ENCODE measurements at places on chromosomes 6 and 20. TPM values are rescaled to one million over a fixed set of nuclear protein-coding genes. Genes with fewer than 3 reads are reported as not detected.

DNA sequence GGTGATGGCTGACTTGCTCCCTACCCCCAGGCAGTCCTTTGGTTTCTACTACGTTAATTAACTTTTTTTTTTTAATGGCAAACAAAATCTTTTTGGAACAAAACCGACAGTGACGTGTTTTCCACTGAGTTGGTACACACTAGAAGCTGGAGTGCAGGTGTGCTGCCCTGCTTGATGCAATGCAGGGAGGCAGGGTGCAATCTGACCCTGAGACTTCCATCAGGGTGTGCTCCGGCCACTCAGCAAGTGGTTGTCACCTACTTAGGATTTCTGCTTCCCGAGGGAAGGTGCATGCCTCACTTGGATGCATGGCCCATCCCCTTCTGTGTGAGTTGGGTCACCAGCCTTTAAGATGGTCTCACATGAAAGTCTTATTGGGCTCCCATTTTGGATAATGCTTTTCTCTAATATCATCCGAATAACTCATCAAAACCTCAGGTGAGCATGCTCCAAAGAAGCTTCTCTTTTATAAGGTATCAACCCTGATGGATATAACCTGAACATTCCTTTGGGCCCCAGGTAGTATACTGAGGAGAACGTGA is 14.0 kb downstream of the RREB1 start:
- no peak for DNase-seq

GRCh38 chr6:10759884-10760329 is 12.3 kb downstream of the TMEM14B start:
- peak; percentile 34 for DNase-seq

GRCh38 chr6:111606620-111607115 is 990 bp upstream of the TRAF3IP2 start:
- no peak for DNase-seq

DNA sequence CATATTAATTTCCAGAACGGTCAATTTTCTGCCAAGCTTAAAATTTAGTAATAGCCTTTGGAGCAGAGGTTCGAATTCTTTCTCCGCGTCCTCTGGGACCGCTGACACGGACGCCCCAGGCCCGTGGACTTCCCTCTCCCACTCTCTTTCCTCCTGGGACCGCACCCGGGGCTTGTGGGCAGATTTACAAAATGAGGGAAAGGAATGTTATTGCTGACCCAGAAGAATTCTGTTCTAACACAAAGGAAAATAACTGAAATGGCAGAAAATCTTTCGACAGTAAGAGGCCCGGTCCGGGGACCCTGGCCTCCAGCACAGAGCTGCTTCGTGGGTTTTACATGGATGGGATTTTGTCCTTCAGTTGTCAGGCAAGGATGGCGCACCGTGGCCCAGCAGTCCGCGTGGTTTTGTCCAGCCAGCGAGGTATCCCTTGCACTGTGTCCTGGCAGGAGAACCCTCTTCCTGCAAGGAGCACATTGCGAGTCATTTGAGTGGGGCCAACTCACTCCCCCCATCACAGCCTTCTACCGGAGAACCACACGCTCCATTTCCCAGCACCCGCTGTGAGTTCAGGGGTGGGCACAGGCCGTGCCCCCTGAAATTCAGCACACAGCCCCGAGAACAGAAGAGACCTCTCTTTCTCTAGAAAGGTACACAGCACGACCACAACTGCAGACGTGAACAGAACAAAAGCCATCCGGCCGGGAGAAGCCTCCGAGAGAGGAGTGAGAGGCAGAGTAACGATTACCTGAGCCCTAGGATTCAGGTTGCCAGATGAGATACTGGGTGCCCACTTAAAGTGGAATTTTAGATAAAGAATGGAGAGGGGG is 106.0 kb upstream of the AFDN start:
- DNase-seq = no peak

DNA sequence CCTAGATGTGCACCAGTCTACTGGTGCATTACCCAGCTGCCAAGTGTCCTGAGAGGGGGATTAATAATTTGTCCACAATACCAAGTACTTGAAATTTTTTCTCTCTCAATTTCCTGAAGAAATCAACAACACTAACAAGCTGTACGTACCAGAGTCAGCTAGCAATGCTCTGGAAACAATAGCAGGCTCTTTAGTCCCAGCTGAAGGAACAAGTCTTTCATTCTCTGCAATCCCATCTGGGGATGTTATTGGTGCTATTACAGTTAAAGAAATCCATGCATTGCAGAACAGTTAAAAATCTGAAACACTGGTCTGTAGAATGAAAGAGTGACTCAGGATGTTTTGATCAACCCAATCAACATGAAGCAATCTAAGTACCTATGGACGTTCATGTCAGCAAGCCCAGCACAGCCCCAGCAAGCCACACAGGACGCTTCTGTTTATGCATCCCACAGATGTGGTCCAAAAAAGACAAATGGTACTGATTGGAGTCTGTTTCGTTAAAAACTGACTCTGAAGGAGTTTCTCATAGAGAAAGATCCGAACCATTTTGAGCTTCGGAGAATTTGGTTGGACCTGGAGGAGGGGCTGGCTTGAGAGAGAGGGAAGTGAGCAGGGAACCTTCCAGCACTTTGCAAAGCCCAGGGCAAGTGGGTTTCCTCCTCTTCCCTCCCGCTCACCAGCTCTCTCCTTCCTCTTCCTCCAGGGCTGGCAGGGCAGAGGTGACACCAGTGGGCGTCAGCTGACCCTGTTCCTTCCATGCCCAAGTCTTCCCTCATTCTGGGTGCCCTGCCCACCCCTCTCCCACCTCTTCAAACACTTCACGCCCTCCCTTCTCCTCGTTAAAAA is 11.9 kb downstream of the PRR18 start:
- no peak for DNase-seq

DNA sequence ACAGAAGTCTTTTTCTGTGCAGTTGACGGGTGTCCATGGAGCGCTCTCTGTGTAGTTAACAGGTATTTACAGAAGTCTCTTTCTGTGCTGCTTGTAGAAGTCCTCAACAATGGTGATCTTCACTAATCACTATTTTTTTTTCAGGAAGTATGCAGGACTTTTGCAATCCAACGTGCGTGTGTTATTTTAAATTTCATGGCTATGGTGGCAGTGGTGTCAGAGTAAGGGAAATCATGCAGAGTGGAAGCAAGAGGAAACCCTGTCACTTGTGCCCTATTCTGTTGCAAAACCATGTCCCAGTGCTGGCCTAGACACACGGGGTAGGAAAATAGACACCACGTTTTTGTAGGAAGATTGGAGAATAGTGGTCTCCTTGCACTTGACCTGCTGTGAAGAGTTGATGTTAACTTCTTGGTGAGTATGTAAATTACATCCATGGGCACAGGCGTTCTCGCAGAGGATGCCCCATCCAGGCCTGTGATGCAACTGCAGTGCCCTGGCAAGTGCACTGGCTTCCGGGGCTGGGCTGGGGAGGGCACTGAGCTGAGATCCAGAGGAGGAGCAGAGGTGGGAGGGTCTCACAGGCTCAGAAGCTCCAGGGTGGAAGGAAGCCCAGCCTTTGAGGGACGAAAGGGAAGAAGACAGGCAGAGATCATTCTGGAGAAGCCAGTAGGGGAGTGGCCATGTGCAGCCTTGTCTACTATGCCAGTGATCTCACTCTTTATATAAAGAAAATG is 146.5 kb downstream of the SYCP2 start:
- no peak for DNase-seq

The GSS gene
- 19.3 TPM for total RNA-seq

Measured in ovary (tissue), 10 donors.